ENCODE measurements at places on chromosomes 3 and 15.

GRCh38 chr3:191783024-191783423, 322.1 kb downstream of the PYDC2 start:
- DNase-seq = no peak

DNA sequence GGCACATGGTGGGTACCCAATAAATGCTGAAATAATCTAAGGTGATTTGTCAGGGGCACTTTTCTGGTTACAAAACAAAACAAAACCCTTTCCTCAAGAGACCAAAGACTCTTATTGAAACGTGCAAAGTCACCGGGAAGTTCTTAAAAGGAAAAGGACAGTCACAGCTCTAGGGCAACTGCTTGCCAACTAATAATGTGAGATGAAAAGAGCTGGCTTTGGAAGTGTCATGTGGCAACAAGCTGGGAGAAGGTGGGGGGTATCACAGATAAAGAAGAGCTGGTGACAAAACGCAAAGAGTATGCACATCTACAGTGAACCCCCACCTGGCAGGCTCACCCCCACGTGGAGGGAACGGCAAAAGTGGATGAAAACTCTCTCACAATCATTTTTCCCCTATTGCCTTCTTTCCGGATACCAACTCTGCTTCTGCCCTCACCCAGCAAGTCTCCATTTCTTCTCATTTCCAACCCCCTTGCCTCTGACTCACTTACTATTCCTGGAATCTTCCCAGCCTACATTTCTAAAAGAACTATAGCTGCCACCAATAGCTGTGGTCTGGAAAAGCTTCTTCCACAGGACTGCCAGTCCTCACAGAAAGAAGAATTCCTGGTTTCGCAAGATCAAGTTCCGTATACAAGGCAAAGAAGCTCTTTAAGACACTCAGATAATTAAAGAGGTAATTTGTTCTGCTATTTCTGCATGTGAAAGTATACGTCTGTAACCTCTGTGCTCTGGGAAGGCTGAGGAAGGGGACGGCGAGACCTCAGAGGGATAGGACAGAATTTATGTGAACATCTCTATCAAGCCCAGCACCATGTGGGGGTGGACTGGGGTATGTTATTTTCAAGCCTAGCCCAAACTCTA, 21.8 kb upstream of the ANPEP start:
- DNase-seq = no peak

GRCh38 chr15:35934383-35935049, 388.6 kb upstream of the DPH6 start:
- DNase-seq = no peak

DNA sequence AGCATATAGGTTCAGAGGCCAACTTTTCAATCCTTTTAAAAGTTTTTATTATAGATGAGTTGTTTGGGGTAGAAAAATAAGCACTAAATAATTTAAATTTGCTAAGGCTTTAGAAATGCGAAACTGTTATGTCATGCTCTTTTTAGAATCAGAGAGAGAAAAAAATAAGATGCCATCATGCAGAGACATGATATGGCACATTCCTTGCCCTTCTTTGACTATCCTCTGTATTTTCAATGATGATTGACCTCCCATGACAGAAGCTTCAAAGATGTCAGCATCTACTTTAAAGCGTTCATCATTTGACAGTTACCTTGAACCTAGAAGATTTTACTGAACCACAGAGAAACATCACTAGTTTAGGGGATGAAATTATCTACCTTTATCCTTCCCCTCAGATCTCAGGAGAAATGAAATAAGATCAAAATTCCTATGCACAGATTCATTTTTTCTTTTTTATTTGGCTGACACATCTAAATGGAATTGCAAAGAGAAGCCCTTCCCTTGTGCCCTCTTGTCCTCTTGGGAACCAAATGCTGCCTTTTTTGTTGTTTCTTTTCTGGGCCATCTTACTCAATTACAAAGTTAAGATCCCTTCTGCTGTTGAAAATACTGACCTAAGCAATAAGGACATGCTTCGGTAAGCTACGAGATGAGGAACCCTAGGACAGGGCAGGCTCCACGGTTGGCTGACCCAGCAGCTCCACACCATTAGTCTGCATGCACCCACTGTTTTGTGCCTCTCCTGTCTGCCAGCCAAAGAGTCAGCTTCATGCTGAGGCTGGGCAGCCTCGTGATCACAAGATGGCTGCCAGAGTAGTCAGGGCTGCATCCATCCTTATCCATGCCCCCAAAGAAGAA, 289.7 kb upstream of the TPM1 start:
- DNase-seq = no peak

DNA sequence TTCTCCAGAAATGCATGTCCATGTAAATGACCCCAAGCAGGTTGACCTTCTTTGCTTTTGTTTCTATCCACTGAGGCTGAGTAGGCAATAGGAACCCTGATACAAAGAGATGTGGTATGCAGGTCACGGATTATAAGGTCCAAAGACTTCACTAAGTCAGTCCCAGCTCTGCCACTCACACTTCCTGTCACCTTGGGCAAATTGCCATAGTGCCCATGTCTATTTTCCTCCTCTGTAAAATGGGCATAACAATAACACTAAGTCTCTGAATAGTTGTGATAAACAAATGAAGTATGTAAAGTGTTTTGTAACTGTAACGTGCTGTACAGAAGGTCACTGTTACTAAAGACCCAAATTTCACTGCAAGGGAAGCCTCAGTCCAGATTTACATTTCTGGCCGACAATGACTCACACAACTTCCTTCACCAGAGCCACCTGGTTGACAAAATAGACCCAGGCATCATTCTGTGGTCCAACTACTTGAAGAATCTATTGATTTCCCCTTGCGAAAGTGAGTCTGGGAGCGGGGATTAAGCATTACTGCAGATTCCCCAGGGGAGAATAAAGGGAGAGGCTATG, 175.4 kb upstream of the LPP start:
- no peak for DNase-seq

DNA sequence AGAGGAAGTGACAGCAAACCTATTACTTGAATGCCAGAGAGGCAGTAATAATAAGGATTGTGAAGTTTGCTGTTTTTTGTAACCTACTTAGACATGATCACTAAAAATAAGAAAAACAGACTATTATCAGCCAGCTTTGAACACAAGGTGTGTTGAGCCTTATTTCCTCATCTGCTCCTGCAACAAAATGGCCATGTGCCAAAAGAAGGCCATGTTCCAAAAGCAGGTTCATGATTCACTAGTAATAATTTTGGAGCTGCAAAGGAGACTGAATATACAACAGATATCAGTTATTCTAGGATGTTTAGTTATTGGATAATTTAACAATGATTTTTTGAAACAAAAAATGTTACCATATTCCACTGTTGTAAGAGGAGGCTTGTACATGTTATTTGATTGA, 578.7 kb downstream of the SQOR start:
- no peak for DNase-seq

GRCh38 chr3:181915551-181915950, 203.8 kb downstream of the SOX2 start:
- no peak for DNase-seq

DNA sequence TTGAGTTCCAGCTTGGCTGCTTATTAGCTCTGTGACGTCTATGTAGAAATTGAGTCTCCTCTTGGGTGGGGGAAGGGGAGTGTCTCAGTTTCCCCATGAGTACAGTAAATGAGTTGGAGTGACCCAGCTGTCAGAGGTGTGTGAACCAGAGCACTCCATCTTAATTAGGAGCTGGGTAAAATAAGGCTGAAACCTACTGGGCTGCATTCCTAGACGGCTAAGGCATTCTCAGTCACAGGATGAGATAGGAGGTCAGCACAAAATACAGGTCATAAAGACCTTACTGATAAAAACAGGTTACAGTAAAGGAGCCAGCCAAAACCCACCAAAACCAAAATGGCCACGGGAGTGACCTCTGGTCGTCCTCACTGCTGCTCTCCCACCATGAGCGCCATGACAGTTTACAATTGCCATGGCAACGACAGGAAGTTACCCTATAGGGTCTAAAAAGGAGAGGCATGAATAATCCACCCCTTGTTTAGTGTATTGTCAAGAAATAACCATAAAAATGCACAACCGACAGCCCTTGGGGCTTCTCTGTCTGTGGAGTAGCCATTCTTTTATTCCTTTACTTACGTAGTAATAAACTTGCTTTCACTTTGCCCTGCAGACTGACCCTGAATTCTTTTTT, 222.4 kb downstream of the CACNA2D3 start:
- DNase-seq = no peak

- DNase-seq = no peak
These were observed 379.4 kb downstream of the DIPK2A start for GRCh38 chr3:144351011-144351410.

- no peak for DNase-seq
These were observed at the start of gene CTXND1 for GRCh38 chr15:80252121-80252518. Gene CTXND1, minus strand, starts transcription at chr15:80252213. Its CDS starts 50,264 bp downstream, at chr15:80201949.

DNA sequence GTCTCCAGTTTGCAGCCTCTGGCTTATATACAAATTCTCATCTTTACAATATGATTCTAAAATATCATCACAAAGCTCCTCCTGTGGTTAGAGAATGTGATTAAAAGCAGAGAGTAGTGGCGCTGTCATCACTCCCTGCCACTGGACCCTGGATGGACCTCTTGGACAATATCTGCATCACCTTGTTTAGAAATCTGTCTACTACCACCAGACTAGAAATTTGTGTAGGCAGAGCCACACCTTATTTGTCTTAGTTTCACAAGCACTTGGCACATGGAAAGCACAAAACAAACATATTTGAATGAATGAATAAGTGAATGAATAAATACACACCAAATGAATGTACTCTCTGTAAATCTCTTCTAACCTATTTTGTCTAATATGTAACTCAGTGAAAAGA, 68.1 kb downstream of the IMPG2 start:
- DNase-seq = no peak

DNA sequence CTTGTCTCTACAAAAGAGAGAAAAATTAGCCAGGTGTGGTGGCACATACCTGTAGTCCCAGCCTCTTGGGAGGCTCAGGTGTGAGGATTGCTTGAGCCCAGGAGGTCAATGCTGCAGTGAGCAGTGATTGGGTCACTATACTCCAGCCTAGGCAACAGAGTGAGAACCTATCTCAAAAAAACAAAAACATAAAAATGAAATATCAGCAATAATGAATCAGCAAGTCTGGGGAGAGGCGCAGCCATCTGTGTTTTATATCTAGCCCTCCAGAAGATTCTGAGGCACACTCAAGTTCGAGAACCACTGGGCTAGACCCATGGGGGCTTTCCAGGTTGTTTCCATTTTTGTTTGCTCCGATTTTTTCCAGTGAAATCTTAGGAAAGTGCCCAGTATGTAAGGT, 88.1 kb upstream of the BCL6 start:
- no peak for DNase-seq

- no peak for DNase-seq
These were observed 246.7 kb downstream of the LPP start for GRCh38 chr3:188400494-188401243.

DNA sequence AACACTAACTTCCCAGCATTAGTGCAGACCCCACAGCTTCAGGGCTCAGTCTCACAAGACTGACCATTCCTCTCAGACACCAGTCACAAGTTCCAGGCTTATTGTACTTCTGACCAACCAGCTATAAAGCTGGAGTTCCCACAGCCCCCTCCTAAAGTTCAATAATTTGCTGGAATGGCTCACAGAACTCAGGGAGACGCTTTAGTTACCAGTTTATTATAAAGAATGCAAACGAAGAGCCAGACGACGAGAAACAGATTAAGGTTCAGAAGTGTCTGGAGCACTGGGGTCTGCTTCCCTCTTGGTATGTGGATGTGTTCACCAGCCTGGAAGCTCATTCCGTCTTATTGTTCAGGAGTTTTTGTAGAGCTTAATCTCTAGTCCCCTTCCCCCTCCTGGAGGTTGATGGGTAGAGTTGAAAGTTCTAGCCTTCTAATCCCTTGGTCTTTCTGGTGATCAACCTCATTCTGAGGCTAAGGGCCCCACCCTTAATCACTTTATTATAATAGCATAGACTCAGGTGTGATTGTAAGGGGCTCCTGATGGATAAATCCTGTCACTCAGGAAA, 4.8 kb upstream of the CSRNP1 start:
- no peak for DNase-seq

DNA sequence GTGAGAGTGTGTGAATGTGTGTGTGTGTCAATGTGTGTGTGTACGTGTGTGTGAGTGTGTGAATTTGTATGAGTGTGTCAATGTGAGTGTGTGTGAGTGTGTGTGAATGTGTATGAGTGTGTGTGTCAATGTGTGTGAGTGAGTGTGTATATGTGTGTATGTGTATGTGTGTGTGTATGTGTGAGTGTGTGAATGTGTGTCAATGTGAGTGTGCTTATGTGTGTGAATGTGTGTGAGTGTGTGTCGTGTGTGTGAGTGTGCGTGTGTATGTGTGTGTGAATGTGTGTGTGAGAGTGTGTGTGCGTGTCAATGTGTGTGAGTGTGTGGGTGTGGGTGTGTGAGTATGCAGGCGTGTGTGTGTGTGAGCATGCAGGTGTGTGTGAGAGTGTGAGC, 93.5 kb upstream of the ALDH1A3 start:
- no peak for DNase-seq

DNA sequence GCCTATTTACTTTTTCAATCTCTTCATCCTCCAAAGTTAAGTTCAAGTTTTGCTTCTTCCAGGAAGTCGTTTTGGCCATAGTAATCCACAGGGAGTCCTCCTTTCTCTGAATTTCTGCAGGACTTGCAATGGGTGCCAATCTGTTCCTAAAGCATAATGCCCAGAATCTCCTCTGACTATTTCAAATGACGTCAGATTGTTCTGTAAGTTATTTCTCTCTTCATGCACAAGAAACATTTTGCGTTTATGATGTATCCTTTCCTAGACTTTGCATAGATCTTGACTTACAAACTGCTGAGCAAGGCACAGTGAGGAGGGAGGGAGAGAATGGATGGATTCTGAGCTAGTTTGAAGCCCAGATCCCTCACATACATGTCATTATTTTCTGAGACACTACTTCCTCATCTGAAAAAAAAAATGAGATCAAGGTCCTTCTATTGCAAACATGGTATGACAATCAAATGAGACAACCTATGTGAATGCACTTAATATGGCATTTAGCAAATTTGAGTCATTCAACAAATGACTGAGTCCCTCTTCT, 103.1 kb downstream of the MEX3B start:
- no peak for DNase-seq

DNA sequence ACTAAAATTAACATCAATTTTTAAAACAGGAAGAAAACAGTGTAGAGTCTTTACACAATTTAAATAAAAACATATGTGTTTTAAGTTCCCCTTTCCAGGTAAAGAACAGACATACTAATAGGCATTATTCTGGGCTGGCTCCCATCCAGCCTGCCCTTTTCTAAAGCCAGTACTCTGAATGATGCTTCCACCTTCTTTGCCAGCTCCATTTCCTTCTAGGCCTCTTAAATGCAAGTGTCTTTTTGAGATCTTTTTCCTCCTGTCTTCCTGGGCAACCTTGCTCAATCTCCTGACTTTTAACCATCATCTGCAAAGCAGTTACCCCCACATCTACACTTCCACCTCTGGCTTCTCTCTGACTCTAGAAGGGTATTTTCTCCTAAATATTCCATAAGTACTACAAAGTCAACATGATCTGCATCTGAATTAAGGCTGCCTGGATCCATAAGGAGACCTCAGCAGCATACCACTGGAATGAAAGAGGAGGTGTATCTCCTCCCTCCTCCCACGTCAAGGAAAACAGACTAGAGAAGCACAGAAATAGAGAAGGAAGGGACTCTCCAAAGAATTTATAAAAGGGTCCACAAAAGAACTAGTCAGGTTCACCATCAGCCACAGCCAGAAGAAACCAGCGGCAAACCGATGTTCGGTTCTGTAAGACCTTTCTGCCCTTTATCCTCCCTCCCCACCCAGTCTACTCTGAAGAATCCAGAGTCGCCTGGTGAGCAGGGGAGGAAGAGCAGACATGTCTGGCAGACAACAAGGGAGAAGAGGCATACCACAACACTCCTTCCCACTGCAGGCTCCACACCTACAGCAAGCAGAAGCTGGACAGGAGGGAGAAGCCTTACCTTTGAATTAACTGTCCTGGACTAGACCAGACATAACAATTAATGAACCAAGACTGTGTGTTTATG, 47.1 kb downstream of the GOLIM4 start:
- DNase-seq = no peak

- no peak for DNase-seq
These were observed 93.1 kb upstream of the SLC6A11 start for GRCh38 chr3:10722911-10723310.

Data from activated CD8-positive, alpha-beta memory T cell treated with anti-CD3 and anti-CD28 coated beads for 48 hours (primary cell).